ENCODE measurements at places on chromosomes 5 and 9.

DNA sequence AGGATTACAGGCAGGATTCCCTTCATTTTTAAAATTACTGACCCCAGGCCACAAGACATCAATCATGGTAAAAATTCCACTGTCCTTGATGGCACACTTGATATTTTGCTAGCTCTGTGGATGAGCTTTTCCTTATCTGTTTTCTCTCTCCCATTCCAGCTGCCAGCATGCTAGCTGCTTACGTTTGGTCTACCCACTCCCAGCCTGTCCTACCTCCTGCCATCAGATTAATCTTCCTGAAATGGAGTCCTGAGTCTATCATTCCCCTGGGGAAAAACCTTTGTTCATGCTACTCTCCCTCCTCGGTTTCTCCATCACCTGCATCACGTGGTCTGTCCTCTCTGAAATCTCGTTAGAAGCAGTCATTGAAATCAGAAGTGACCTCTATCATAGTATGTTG is 108.9 kb downstream of the F2RL2 start:
- no peak for DNase-seq

- no peak for DNase-seq
Observed at GRCh38 chr9:84903963-84904362, 234.4 kb downstream of the NTRK2 start.

GRCh38 chr5:149636191-149636860 is 55.0 kb downstream of the ARHGEF37 start:
- DNase-seq = no peak

DNA sequence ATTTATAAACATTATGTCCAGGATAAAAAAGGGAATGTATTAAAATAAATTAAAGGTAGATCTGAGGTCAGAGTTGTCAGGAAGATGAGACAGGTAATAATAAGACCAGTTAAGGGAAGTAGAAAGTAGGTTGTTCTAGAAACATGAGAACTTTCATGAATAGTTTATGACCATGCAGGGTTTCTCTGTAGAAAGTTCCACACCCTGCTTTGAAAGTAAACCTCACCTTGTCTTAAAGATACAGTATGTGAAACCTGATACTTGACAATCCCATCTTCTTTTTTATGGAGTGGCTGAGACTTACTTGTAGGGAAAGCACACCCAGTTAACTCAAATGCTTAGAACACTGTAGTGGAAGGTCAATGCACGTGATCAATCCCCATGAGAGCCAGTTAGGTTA is 260.6 kb upstream of the ZNF462 start:
- no peak for DNase-seq

- peak; percentile 30 for DNase-seq
Observed at GRCh38 chr9:114513055-114513958, 8.0 kb upstream of the WHRN start.

- peak; percentile 68 for DNase-seq
Observed at GRCh38 chr5:171484460-171484899, 65.0 kb downstream of the FGF18 start.

DNA sequence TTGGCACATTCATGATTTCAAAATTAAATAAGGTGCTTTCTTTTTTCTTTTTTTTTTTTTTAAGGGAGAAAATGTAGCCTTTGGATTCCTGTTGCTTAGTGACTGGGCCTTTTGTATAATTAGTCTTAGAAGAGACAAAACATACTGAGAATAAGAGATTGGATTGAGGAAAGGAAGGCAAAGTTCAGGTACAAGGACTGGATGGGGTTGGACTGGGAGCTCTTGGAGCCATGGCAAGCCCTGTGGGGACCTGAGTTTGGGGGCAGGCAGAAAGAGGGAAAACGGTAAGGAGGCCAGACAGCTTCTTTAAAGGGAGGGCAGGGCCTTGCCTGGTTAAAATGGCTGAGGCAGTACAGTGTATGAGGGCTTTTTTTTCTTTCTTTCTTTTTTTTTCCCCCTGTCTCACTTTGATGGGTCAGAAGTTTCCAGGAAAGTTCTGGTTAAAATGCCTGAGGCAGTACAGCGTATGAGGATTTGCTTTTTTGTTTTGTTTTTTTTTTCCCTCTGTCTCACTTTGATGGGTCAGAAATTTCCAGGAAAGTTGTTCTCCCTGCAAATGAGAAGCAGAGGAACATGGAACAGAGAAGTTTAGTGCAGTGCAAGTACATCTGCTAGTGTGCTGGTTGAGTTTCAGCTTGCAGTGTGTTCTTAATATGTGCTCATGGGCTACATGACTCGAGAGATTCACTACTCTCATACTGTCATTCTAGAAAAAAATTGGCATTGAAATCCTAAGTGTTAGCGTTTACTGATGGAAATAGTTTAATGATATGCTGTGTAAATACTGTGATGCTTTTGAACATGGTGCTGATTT is 16.8 kb downstream of the SNX18 start:
- DNase-seq = no peak

GRCh38 chr5:54725391-54726280 is 208.1 kb downstream of the SNX18 start:
- DNase-seq = no peak

- DNase-seq = no peak
Observed at GRCh38 chr9:130433947-130434262, 10.9 kb upstream of the ASS1 start.

- DNase-seq = peak; percentile 90
Observed at GRCh38 chr5:143405063-143405848, 1.8 kb upstream of the NR3C1 start.

- DNase-seq = no peak
Observed at GRCh38 chr9:84340535-84340934, at the start of gene SLC28A3. Gene SLC28A3, minus strand, starts transcription at chr9:84340758. Its CDS starts 125 bp downstream, at chr9:84340633.

GRCh38 chr5:81899123-81899522 is 72.7 kb upstream of the ATG10 start:
- no peak for DNase-seq

GRCh38 chr9:121474231-121474947 is 25.3 kb downstream of the GGTA1 start:
- DNase-seq = no peak

DNA sequence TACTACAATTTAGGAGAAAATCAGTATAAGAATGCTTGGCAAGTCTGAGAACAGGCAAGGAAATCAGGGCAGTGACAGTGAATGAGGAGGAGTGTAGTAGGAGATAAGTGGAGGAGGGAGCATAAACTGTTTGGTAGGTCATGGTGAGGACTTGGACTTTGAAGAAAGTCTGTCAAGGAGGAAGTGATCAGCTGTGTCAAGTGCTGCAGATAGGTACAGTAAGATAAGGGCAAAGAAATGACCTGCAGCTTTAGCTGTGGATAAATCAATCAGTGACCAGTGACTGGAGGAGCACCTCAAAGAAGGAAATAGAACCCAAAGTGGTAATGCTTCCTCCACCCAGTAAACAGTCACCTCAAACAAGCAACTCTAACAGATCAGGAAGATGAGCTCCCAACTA is 106.3 kb downstream of the RAPGEF6 start:
- peak; percentile 63 for DNase-seq

GRCh38 chr5:139422307-139422893 is 16.9 kb downstream of the DNAJC18 start:
- DNase-seq = peak; percentile 90

GRCh38 chr5:80151890-80152289 is 104.0 kb downstream of the SERINC5 start:
- DNase-seq = no peak

DNA sequence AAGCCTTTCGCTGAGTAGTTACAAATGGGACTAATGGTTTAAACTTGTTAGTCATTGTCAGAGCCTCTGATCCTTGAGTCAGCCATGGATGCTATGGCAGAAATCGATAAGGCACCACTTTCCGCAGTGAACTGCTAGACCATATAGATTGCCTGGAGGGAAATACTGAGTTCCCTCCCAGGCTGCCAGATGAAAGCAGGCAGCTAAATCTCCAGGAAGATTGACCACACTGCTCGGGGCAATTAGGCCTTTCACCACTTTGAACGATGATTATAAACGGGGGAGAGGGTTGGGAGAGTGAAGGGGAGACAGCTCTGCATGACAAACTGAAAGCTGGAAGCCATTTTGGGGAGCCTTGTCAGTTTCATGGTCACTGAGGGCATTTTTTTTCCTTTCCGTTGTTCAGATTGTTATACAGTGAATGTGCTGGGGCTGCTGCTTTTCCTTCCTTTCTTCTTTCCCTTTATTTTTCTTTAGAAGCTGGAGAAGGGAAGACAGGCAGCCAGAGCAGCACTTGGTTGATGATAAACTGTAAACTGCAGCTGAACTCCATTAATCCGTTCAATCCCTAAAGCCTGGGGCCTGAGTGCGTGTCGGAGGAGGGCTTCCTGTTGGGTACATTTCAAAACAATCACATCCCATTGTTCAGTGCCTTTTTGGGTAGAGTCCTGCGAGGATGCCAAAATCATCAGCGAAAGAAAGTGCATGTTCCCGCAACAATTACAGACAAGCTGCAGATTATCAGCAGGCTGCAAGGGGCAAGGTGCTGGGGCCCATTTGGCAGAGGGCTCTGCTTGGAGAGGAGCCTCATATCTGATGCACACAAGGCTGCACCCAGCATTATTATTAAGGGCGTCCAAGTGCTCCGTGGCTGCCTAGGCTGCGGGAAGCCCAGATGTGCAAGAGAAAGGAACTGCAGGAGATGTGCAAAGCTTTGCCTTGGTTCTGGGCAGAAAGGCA is 308.4 kb downstream of the PSAT1 start:
- DNase-seq = no peak

- no peak for DNase-seq
Observed at GRCh38 chr5:114977979-114978573, 191.6 kb downstream of the TRIM36 start.

GRCh38 chr9:38421498-38422211 is 2.6 kb downstream of the IGFBPL1 start:
- DNase-seq = no peak

Measured in hematopoietic multipotent progenitor cell treated with erythropoietin and hydrocortisone succinate and interleukin-3 and kit ligand, for 4 days (in vitro differentiated cells).